ENCODE measurements at places on chromosomes 12 and 14.

DNA sequence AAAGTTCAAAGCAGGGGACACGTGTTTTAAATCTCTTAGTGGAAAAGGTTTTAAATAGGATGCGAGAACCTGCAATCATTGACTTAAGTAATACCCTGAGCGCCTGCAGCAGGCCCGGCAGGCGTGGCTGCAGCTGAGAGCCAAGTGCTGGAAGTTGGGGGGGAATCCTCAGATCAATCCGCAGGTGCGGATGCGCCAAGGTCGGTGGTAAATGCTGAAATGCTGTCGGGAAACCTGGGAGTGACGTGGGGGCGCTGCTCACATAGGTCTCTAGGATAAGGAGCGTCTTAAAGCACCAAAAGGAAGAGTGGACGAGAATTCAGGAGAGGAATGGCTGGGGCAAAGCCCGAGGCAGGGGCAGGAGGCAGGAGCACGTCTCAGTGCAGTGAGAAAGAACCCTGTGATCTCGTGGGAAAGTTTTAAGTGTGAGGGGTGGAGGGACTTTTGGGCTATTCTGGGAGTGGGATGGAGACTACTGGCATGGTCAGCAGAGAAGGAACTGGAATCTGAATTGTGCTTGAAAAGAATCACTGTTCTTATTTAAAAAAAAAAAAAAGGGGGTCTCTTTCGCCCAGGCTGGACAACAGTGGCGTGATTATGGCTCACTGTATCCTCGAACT lies 883 bp upstream of the CDCA4 start:
- no peak for DNase-seq

- DNase-seq: no peak
Measured at GRCh38 chr14:29740491-29740890, 187.2 kb downstream of the PRKD1 start.

GRCh38 chr14:26175658-26176057 lies 422.2 kb downstream of the NOVA1 start:
- no peak for DNase-seq

GRCh38 chr12:48175613-48176416 lies 7.6 kb upstream of the CCDC184 start:
- no peak for DNase-seq

DNA sequence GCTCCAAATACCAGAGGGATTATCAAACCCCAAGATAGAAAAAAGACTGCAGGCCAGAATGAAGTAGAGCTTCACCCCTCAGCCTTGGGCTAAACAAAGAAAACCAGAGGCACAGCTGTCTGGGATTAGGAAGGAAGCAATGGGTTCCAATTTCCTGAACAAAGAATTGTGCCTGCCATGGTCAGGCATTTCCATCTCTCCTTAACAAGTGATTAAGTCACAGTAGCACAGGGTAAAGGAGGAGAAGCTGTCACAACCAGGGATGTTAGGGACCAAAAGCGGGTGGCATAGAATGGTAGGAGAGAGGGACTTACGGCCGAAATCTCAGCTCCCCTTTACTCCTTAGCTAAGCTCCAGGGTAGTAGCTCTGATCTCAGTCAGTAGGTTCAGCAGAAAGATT lies 33.9 kb downstream of the SPTLC2 start:
- peak; percentile 55 for DNase-seq

DNA sequence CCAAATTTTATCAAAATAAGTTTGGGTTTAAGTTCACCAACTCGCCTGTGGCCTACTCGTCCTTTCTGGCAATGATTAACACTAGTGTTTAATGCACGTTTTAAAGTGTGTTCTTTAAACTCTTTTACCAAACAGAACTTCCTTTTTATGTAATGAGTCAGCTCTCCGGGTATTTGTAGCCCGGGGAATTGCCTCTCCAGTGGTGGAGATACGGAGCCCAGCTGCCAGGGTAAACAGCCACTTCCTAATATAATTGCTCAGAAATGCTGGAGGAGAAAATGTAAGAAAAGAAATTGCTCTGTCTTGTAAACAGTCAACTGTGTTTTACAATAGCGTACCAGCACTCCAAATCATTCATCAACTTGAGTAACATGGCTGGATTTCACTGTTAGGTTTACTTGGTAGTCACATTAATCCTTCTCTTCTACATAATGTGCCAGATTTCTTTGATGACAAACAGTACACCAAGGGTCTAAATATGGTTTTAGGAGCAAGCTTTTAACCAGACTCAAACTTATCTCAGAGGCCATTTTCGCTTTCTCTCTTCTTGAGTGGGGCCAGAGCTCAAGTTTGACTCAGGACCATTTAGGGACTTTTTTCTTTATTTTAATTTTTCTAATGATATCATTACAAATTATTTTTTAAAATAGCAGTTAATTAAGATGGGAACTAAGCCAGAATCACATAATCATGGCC lies 101.2 kb upstream of the SLC38A2 start:
- peak; percentile 90 for DNase-seq

GRCh38 chr12:93682846-93683261 lies 5.7 kb downstream of the CRADD start:
- DNase-seq: no peak

DNA sequence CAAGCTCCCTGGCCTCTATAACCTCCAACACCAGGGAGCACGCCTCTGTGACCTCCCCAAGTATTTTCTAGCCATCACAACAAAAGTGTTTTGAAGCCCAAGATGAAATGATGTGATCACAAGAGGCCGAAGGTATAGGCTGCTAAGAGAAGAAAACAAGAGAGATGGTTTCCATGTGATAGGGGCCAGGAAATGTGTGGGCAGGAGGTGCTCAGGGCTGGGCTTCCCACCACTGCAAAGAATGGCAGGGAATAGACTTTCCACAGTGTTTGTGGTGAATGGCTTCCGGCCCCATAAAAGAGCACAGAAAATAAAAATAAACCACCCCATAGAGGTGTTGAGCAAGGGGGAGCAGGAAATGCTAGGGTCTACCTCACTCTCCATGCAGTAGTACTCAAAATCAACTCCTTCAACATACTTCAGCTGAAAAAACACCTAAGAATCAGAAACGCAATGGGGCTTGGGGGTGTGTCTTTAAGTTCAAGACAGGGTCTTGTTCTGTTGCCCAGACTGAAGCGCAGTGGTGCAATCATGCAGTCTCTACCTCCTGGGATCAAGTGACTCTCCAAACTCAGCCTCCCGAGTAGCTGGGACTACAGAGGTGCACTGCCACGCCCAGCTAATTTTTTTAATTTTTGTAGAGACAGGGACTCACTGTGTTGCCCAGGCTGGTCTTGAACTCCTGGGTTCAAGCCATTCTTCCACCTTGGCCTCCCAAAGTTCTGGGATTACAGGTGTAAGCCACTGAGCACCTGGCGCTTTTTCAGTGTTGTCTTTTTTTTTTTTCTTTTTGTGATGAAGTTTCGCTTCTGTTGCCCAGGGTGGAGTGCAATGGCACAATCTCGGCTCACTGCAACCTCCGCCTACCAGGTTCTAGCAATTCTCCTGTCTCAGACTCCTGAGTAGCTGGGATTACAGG lies 27.1 kb downstream of the DAD1 start:
- no peak for DNase-seq

DNA sequence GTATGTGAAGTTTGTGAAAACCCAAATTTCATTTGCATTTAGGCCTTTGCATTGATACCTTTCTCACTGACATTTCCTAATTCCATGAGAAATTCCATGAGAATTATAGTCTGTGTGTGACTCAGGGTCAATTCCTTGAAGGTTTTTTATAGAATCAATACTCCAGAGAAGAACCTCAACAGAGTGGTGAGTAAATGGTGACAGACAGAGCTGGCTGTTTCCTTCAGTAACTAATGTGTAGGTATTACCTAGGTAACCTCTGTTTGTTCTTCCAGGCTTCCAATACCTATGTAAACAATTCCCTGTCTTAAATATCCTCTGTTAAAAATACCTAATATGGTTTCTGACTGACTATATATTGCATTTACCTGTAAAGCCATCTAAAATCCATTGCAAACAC lies 117.0 kb downstream of the TTC8 start:
- no peak for DNase-seq

GRCh38 chr14:42192738-42193653 lies 586.3 kb downstream of the LRFN5 start:
- peak; percentile 62 for DNase-seq

GRCh38 chr12:82862069-82862841 lies 175.5 kb downstream of the TMTC2 start:
- no peak for DNase-seq

DNA sequence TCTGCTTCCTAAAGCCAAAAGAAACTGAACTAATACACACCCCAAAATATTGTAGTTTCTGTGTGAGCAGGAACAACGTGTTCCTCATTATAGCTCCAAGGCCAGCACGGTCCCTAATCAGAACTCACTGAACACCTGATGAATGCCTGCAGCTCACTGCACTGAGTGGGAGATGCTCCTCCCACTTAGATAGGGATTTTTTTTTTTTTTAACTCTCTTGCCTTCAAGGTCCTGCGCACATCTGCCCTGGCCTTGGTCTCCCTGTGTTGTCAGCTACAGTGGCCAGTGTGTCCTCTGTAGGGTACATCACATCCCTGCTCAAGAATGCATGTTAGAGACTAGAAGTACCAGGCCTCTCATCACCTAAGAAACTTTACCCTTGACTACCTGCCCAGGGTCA lies 44.3 kb upstream of the TMPO start:
- DNase-seq: no peak

DNA sequence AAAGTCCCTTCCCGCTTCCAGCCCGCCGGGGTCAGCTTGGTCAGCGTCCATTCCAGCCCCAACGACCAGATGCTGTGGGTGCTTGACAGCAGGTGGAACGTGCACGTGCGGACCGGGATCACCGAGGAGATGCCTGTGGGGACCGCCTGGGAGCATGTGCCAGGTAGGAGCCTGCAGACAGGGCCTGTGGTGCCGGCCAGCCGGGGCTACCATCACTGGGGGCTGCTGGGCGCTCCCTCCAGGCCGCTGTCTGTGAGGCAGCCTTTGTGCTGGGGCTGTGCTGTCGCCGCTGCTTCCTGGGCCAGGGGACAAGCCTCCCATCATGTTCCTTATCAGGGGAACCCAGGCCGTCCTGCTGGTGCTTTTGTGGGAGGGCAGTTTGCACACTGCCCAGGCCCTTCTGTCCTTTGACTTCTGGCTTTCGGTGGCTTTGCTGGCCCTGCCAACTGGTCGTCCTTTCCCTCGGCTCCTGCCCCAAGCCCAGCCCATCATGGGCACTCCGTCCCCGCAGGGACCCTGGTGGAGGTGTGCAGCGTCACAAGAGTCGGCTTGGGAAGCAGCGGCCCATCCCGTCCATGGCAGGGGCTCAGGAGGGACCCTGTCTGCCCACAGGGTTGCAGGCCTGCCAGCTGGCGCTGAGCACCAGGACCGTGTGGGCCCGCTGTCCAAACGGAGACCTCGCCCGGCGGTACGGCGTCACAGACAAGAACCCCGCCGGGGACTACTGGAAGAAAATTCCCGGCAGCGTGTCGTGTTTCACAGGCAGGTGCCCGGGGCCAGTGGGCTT lies 12.4 kb downstream of the ANKRD9 start:
- DNase-seq: no peak

GRCh38 chr12:115824936-115825602 lies 452.4 kb downstream of the MED13L start:
- no peak for DNase-seq

DNA sequence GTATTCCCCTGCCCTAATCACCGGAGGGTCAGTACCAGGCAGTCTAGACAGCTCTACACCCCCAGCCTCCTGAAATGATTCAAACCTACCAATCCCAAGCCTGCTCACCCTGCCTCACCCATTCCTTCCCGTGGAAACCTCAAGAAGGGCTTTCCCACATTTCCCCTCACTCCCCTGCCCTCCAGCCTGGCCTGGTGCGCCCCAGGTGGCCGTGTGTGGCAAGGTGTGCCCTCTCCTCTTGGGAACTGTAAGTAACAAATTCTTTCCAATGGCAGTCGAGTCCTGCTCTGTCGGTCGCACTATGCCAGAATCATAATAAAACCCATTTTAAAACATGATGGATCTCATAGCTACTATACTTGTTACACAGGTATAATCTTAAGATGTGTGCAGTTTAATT lies 13.9 kb upstream of the DEGS2 start:
- DNase-seq: no peak

Measured in glomerular endothelial cell (primary cell).